ENCODE measurements at places on chromosomes 5 and 9.
A peak's percentile ranks its signal among the peaks of the same experiment; 100 is the strongest.

DNA sequence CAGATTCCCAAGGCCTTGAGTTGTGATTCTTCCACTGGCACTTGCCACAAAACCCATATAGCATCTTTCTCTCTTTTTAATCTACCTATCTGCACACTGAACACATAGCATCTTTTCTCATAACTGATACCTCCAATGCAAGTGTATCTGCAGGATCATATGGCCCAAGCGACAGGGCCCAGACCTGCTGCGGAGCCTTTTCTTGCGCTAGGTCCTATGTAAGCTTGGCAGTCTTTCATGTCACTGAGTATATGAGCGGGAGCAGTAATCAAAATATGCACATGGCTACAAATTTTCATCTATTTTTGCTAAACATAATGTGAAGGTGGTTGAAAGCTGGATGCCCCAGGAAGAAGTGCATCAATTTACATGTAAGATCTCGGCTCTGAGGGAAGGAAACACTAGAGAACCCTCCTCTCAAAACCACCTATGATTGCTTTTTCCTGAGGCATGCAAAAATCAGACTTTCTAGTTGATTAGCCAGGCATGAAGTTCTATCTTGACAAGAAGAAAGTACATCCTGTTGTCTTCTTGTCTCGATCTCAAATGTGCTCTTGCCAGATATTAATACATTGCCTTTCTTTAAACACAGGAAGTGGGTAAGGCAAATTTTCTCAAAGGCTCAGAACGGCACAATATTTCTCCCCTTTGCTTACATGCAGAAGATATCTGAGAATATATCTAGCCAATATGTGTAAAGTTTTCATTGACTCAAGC, 26.9 kb upstream of the CEMIP2 start:
- DNase-seq: no peak

DNA sequence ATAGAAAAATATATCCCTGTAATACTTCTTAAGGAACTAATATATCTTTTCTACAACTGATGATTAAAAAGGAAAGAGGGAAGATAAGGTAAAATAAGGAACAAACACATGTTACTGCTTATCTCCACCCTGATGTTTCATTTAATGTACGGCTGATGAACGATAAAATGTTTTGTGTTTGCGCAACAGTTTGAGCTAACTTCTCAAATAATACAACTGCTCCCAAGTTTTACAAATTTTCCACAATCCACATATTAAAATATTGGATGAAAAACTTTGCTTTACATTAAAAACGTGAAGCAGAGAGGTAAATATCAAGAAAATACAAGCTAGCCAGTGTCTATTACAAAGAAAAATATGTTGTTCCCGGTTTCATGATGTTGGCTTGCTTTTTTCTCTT, 21.0 kb upstream of the CSNK1G3 start:
- no peak for DNase-seq

DNA sequence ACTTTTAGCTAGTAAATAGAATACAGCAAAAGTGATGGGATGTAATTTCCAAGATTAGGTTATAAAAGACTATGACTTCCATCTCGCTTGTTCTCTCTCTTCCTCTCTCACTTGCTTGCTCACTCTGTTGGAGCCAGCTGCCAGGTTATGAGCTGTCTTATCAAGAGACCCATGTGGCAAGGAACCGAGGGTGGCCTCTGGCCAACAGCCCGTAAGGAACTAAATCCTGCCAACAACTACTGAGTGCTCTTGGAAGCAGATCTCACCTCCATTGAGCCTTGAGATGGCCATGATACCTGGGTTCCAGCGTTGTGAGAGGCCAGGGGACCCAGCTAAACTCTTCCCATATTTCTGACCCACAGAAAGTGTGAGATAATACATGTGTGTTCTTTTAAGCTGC, 636.1 kb downstream of the ACTL7B start:
- DNase-seq: no peak

GRCh38 chr5:14035859-14036503, 91.5 kb upstream of the DNAH5 start:
- peak; percentile 48 for DNase-seq

DNA sequence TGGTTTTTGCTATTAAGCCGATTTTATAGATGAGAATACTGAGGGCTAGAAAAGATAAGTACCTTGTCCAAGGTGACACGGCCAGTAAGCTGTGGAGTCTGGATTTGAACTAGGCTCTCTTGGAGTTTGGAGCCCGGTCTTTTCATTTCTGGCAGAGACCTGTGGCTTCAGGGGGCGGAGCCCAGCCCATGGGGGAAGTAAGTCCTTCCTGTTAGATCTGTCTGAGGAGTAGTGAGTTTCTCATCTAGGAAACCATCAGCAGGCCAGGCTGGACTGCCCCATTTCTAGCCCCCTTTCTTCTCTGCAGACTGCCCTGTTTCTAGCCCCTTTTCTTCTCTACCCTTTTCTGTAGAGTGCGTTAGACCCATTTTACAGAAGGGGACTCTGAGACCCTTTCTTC, 521 bp upstream of the PTGS1 start:
- no peak for DNase-seq

- no peak for DNase-seq
Observed at GRCh38 chr9:136697146-136697820, 10.0 kb upstream of the AGPAT2 start.

- DNase-seq: no peak
Observed at GRCh38 chr9:115808695-115809094, 344.9 kb upstream of the PAPPA start.

DNA sequence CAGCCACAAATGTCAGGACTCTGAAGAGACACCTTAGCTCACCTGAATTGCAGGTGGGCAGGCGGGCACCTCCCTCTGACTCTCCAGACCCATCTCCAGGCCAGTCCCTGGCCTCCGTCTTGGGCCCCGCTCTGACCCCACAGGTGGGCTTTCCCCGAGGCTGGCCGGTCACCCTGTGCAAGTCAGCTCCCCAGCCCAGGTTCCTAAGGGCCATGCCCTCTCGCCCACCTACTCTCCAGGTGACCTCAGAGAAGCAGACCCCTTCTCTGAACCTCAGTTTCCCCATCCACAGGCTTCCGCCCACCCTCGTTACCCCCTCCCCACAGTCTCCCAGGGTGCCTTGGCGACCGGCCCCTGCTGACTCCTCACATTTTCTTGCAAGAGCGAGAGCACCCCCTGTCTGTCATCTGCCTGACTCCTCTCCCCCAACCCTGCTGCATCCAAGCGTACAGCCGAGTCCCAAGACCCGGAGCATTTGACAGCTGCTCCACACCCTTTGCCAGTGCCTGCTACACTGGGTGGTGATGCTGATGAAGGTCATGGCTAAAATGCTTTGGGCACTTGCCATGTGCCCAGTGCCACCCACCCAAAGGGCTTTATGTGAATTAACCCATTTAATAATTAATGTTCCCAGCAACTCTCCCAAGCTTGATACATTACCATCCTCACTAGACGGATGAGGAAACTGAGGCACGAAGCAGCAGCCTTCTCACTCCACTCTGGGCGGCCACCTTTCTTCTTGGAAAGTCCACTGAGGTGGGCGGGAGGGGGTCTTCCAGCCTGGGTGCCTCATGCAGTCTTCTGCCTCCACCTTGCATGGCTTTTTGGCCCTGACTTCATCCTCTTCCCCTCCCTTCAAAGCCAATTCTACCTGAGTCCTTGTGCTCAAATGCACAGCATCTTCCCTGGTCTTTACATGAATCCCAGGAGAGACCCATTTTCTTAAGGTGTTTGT, 51.1 kb upstream of the ORM1 start:
- DNase-seq: no peak

DNA sequence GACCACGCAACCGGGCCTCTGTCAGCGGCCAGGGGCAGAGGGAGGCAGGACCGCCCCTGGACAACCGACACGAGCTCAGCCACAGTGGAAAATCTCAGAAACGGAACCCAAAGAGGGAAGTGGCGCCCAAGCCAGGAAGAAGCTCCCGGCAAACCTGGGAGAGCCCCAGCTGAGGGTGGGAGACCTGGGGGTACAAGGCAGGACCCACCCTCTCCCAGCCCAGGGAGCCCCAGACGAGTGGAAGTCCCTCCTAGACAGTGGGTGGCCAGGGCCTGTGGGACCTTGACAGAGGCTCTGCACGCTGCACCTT, 3.0 kb downstream of the SLC12A7 start:
- no peak for DNase-seq

DNA sequence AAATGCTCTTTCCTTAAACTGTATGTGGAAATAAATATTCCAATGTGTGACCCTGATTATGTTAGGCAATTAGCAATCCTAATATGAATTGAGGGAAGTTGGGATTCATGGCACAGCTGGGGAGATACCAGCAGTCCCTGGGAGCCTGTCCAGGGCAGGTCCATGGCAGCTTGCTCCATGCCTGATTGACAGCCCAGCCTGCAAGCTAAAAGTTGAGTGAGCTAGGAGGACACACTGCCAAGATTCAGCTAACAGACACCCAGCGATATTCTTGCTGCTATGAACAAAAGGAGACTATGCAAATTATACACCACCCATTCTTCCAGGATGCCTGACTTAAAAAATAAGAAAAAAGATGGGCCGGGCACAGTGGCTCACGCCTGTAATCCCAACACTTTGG, 6.2 kb downstream of the TGFBI start:
- no peak for DNase-seq

DNA sequence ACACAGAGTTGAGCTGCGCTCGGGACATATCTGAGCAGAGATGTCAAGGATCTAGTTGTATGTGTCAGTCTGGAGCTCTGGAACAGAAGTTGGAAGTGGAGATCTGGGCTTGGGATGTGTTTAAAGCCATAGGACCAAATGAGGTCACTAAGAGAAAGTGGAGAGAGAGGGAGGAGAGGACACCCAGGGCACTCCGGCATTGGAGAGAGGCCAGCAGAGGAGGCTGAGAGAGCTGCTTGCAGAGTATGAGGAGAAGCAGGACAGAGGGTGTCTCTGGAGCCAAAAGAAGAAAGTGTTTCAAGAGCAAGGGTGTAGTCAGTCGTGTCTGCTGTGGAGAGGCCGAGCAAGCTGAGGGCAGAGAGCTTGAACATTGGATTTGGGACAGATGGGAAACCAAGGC, 34.7 kb downstream of the ARHGEF37 start:
- no peak for DNase-seq

DNA sequence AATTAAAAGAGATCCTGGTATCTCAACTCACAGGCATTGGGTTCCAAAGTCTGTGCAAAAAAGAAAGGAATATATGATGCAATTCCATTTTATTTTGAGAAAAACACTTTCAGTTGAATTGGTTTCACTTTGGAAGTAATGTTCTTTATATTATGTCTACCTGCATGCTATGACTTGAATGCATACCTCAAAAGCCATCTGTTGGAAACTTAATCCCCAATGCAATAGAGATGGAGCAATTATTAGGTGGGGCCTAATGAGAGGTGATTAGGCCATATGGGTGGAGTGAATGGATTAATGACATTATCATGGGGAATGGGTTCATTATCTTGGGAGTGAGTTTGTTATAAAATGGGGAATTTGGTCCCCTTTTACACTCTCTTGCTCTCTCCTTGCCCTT, 293.3 kb downstream of the CSNK1G3 start:
- DNase-seq: no peak

GRCh38 chr5:56692359-56693219, 122.8 kb upstream of the MAP3K1 start:
- no peak for DNase-seq

- DNase-seq: no peak
Observed at GRCh38 chr5:133635051-133635450, 22.7 kb upstream of the FSTL4 start.

DNA sequence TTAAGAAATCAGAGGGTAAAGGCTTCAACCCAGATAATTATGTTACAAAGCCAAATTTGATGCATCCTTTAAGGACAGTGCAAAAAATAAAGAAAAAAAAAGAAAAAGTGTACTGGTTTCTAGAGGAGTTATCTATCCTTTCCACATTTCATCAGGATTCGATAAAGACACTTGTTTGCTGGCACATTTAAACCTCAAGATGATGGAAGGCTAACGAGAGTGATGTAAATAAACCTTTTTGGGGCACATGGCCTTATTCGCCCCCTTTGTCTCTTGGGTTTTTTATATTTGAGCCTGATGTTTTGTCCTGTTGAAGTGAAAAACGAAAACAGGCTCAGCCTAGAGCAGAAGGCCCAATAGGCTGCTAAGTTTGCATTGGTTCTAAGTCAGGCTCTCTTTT, 416.5 kb downstream of the TAF11L14 start:
- no peak for DNase-seq

DNA sequence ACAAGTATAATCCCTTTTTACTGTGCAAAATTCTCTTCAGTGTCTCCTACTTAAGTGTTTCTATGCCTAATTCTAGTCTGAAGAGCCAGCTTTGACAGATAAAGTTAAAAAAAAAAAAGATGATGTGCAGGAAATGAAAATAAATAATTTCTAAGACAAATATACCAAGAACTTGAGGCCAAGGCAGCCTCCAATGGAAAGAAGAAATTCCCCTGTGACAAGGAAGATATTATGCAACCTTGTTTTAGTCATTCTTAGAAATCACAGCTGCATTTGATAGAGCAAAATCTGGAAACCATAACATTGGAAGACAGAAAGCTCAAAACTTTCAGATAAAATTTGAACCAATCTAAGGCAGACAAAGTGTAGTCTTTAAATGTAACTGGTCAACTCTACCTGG, 375.9 kb upstream of the TLE4 start:
- no peak for DNase-seq

DNA sequence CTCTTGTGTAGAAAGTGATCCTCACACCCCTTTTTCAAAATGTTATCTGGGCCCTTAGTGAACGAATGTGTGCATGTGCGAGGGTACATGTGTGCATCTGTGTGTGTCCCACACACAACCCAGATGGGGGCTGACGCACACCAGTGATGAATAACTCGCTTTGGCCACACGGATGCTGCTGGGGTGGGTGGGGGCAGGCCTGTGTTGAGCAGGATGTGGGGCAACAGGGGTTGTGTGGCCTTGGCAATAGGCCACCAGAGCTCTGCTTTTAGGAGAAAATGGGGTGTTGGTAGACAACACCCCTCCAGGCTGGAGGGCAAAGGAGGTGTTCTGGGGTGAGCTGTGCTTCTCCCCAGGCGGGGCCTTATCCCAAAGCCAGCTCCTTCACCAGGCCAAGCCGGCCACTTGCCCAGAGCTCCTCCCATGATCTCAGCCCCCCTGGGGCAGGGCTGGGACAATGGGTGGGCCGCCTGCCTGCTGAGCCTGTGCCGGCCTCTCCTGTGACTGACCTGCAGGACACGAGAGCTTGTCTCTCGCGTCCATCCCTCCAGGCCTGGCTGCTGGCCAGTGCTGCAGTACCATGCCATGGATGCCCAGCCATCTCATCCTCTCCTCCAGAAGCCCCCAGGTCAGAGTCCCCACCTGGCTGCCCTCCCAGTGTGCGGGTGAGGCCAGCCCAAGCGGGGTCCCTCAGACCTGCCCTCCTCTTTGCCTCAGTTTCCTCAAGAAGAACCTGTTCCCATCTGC, 1.7 kb downstream of the DBN1 start:
- DNase-seq: no peak

DNA sequence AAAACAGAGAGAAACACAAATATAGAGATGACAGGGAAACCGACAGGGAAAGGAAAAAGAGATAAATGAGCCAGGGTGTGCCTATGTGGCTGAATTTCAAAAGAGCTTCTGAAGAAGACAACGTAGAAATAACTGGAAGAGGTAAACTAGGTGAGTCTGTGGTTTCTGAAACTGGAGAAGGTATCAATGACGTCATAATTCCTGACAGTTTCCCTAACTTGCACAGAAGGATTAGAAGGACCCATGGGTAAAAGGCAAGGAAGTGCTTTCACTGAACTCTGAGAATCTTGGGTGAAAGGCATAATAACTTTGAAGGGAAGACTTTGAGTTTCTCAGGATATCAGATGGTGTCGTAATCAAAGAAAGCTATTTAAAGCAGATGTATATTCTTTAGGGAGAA, 790.8 kb upstream of the NUDT12 start:
- DNase-seq: no peak
